ENCODE measurements at places on chromosomes 16 and 17.
A peak's percentile ranks its signal among the peaks of the same experiment; 100 is the strongest.

DNA sequence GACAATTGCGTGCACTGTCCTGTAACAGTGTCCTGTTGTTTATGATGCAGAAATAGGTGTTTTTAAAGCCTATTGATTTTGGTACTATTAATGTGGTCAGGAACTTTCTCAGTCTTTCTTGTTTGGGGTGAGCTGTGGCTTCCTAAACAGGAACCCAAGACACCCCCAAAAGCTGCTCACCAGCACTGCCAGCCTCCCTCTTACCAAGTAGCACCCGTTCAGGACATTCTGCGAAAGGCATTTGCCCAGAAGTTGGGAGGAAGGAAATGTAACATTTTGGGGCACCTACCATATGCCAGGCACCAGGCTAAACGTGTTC is 21.6 kb upstream of the STH start:
- DNase-seq = no peak
- H3K27ac ChIP-seq = no peak overlapping the region
- no peaks in the 10 kb centered on the region for H3K4me1 ChIP-seq

GRCh38 chr17:61011251-61011650 is 333.6 kb downstream of the BCAS3 start:
- no peaks in the 10 kb centered on the region for H3K27me3 ChIP-seq
- H3K36me3 ChIP-seq = no peaks in the 10 kb centered on the region
- no peak overlapping the region for H3K4me3 ChIP-seq
- H3K27ac ChIP-seq = no peak overlapping the region
- no peaks in the 10 kb centered on the region for H3K4me1 ChIP-seq

- DNase-seq = no peak
- no peaks in the 10 kb centered on the region for H3K36me3 ChIP-seq
- H3K27ac ChIP-seq = no peak overlapping the region
- H3K27me3 ChIP-seq = no peaks in the 10 kb centered on the region
These were observed 171.2 kb upstream of the MPHOSPH6 start for GRCh38 chr16:82341146-82341669.

- no peaks in the 10 kb centered on the region for H3K4me1 ChIP-seq
- no peak overlapping the region for H3K4me3 ChIP-seq
- H3K27me3 ChIP-seq = no peaks in the 10 kb centered on the region
- no peaks in the 10 kb centered on the region for H3K36me3 ChIP-seq
- no peak overlapping the region for H3K27ac ChIP-seq
These were observed 306.9 kb upstream of the RBFOX1 start for GRCh38 chr16:7025616-7026190.

GRCh38 chr16:24511792-24512191 is 27.6 kb upstream of the RBBP6 start:
- H3K27ac ChIP-seq = no peak overlapping the region
- H3K4me1 ChIP-seq = no peaks in the 10 kb centered on the region
- peaks cover 6% of the 10 kb centered on the region for H3K27me3 ChIP-seq
- no peak for DNase-seq

- H3K27me3 ChIP-seq = peaks cover 39% of the 10 kb centered on the region
- no peak for DNase-seq
- H3K4me1 ChIP-seq = no peaks in the 10 kb centered on the region
- no peak overlapping the region for H3K4me3 ChIP-seq
These were observed 9.0 kb upstream of the CXCL16 start for GRCh38 chr17:4748686-4749085.

DNA sequence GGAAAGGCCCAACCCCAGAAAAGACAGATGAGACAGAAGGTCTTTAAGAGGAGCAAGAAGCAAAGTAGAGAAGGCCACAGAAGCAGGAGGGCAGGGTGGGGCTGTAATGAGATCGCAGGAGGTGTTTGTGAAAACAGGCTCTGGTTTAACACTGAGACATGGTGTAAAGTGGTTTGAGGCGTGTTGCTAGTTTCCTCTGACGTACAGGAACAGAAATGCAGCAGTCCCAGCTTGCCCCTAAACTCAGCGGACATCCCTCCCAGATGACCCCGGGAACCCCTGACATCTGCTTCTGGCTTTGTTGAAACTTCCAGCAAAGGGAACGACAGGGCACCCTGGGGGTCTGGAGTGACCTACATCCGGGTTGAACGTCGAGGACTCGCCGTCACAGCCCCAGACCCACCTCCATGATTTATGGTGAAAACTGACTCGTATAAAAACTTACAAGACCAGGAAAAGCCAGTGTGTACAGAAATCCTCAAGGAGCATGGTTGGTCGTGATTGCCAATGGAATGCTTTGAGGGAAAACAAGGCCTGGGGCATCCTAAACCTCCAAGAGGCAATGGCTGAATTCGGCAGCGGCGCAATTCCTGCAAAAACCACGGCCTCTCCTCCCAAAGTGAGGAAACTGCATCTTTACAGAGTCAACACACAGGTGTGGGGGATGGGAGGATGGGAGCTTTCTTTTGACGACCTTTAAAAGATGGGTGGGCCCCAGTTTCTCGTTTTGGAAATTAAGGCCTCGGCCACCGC is 25.8 kb downstream of the LITAF start:
- no peak for DNase-seq
- H3K4me3 ChIP-seq = no peak overlapping the region
- no peaks in the 10 kb centered on the region for H3K36me3 ChIP-seq
- H3K27ac ChIP-seq = no peak overlapping the region

GRCh38 chr17:82444284-82444893 is 6.2 kb downstream of the CYBC1 start:
- H3K27ac ChIP-seq = no peak overlapping the region
- no peak overlapping the region for H3K4me3 ChIP-seq
- DNase-seq = no peak
- no peaks in the 10 kb centered on the region for H3K27me3 ChIP-seq
- peaks cover 9% of the 10 kb centered on the region for H3K4me1 ChIP-seq

DNA sequence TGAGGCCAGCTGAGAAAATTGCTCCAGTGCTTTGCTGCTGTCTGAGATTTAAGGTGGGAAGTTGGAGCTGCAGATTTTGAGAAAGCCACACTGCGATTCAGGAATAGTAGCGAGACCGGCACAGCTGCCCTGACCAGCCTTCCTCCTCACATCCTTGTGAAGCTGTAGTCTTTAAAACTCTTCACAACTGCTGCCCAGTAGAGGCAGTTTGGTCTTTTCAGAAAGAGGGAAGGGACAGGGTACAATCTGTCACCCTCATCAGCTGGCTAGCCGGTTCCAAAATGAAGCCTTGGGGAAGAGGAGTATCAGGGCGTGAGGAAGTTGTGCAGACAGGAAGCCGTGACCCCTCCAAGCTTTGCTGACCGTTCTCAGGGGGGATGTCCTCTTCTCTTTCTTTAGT is 195.3 kb downstream of the MSI2 start:
- peaks cover 24% of the 10 kb centered on the region for H3K4me1 ChIP-seq
- DNase-seq = no peak
- no peak overlapping the region for H3K27ac ChIP-seq
- H3K4me3 ChIP-seq = no peak overlapping the region
- no peaks in the 10 kb centered on the region for H3K27me3 ChIP-seq

- H3K4me1 ChIP-seq = no peaks in the 10 kb centered on the region
- no peak overlapping the region for H3K4me3 ChIP-seq
- H3K27me3 ChIP-seq = no peaks in the 10 kb centered on the region
These were observed 24.1 kb downstream of the ANKFN1 start for GRCh38 chr17:56177361-56177760.

GRCh38 chr17:7144213-7144612 is 29.6 kb upstream of the ASGR2 start:
- peak; percentile 7 for DNase-seq
- no peak overlapping the region for H3K4me3 ChIP-seq
- H3K36me3 ChIP-seq = no peaks in the 10 kb centered on the region
- H3K27ac ChIP-seq = no peak overlapping the region
- H3K4me1 ChIP-seq = no peaks in the 10 kb centered on the region
- peaks cover 27% of the 10 kb centered on the region for H3K27me3 ChIP-seq

GRCh38 chr16:23690771-23691482 is 12.2 kb downstream of the PLK1 start:
- no peaks in the 10 kb centered on the region for H3K4me1 ChIP-seq
- no peak for DNase-seq
- H3K4me3 ChIP-seq = no peak overlapping the region
- no peak overlapping the region for H3K27ac ChIP-seq
- H3K27me3 ChIP-seq = no peaks in the 10 kb centered on the region

DNA sequence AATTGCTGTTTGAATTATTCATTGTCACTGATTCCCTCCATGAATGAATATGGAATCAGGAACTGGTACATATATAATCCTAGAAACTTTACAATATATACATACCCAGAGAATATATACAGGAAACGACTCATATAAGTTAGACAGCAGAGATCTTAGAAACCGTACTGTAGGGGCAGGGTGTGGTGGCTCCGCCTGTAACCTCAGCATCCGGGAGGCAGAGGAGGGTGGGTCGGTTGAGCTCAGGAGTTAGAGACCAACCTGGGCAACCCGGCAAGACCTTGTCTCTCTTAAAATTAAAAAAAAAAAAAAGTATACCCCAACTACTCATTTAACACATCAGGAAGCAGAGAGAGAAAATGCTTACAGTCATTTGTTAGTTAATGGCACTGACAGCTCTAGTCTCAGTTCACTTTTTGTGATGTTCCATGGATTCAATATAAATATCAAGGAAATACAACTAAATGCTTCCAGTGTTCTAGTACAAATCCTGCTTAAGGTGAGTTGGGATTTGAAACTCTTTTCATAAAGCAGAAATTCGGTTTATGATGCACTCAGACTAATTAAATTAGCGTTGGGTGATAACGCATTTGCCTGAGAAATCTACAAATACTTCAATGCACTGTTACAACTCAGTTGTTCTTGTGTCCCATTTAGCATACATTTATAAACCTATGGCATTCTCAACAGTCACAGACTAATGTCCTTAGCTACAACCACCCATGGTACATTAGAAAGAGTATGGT is 5.6 kb downstream of the GLG1 start:
- H3K27me3 ChIP-seq = no peaks in the 10 kb centered on the region
- H3K4me3 ChIP-seq = no peak overlapping the region
- no peak for DNase-seq
- no peak overlapping the region for H3K27ac ChIP-seq

DNA sequence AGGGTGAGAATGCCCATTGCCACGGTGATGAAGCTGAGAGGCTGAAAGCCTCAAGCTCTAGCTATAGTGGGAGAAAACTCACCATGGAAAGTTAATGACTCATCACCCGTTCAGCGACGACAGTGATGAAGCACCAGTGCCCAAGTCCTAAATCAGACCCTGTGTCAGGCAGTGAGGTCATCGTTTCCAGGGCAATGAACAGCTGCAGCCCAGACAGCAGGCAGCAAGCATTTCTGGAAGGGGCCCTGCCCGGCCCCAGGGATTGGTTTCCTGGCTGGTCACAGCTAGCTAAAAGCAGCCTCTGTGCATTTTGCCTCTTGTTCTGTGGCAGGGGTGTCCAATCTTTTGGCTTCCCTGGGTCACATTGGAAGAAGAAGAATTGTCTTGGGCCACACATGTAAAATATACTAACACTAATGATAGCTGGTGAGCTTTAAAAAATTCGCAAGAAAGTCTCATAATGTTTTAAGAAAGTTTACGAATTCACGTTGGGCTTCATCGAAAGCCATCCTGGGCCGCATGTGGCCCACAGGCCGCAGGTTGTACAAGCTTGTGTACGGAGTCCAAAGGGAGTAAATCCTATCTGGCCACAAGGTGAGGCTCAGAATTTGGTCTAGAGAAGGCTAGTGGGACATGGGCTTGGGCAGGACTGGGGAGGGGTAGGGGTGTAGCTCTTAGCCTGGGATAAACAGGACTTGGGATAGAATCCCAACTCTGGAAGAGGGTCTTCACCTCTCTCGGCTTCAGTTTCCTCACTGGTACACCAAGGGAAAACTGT is 40.6 kb downstream of the MIS12 start:
- H3K27ac ChIP-seq = peak overlapping the region; percentile 78
- peak; percentile 97 for DNase-seq
- no peak overlapping the region for H3K4me3 ChIP-seq
- peaks cover 19% of the 10 kb centered on the region for H3K4me1 ChIP-seq

DNA sequence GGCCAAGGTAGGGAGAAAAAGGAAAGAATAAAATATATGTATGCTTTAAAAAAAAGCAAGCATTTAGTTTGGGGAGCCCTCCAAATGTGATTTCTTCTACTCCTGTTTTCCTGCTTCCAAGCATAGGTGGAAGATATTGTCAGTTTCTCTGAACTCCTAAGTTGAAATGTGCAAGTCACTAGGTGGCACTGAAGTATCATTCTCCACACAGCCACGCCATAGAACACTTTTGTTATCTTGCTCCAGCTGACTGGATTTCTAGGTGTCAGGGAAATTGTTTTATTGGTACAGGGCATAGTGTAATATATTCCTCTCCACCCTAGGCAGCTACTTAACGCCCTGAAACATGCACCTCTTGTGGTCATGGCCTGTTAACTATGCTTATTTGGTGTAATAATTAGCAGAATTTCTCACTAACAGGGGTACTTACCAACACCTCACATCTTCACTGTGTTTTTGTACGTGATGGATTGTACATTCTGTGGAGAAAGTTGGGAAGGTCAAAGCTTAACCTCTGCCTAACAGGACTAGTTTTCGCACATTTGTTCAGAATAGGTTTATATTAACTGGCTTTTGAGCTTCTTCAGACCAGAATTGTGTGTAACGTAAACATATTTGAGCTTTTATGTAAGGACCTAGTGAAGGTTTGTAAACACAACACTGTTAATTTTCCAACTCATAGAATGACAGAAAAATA is 69.3 kb downstream of the FTO start:
- peak; percentile 76 for DNase-seq
- H3K4me1 ChIP-seq = peaks cover 49% of the 10 kb centered on the region
- peaks cover 8% of the 10 kb centered on the region for H3K27me3 ChIP-seq
- H3K36me3 ChIP-seq = no peaks in the 10 kb centered on the region

- no peak overlapping the region for H3K27ac ChIP-seq
- H3K27me3 ChIP-seq = no peaks in the 10 kb centered on the region
- H3K4me3 ChIP-seq = no peak overlapping the region
- H3K4me1 ChIP-seq = peaks cover 18% of the 10 kb centered on the region
These were observed 45.5 kb downstream of the PRKCA start for GRCh38 chr17:66347661-66348514.

DNA sequence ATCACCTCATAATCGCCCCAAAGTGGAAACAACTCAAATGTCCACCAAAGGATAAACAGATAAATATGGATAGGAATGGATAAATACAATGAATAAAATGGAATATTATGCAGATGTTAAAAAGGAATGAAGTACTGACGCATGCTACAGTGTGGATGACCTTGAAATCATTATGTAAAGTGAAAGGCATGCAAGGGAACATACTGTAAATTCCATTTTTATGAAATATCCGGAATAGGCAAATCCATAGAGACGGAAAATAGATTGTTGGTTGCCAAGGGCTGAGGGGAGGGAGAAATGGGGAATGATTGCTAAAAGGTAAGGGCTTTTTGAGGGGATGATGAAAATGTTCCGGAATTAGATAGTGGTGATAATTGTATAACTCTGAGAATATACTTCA is 36.0 kb downstream of the STAT5B start:
- H3K27me3 ChIP-seq = no peaks in the 10 kb centered on the region
- no peaks in the 10 kb centered on the region for H3K36me3 ChIP-seq
- H3K4me3 ChIP-seq = no peak overlapping the region
- no peak overlapping the region for H3K27ac ChIP-seq
- no peak for DNase-seq

DNA sequence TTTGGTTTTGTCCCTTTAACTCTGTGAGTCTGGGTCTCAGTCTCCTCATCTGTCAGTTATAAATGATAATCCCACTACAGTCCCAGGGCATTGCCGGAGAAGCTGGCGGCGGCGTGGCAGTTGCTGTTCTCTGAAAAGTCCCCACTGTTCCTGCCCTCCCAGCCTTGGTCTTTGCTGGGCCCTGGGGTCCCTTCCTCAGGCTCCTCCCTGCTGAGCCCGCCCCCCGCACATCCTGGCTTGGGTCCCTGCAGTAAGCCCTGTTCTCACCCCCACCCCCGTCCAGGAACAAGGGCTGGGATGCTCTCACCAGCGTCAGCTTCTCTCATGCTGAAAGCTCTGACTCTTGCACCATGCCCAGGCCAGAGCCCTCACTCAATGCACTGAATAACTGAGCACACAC is 35.3 kb upstream of the PEMT start:
- no peak overlapping the region for H3K4me3 ChIP-seq
- H3K4me1 ChIP-seq = no peaks in the 10 kb centered on the region
- peaks cover 2% of the 10 kb centered on the region for H3K27me3 ChIP-seq
- DNase-seq = no peak
- H3K36me3 ChIP-seq = no peaks in the 10 kb centered on the region

Data from astrocyte (in vitro differentiated cells and primary cell).